ENCODE measurements at places on chromosomes 16 and 17. TPM values are rescaled to one million over a fixed set of nuclear protein-coding genes. Genes with fewer than 3 reads are reported as not detected.

Gene SOX8
- 0.26 TPM for total RNA-seq

Gene COPZ2
- total RNA-seq: 9.5 TPM

Gene ITPRIPL2
- 21.8 TPM for total RNA-seq

Gene NUBP2
- 76.7 TPM for total RNA-seq

Gene GSG1L
- total RNA-seq: 0.63 TPM

Gene INCA1
- total RNA-seq: 0.39 TPM

Gene LYRM1
- 41.0 TPM for total RNA-seq

Gene KRTAP2-2
- not detected for total RNA-seq

Gene DLX3
- total RNA-seq: not detected

Gene CD7
- not detected for total RNA-seq

Measured in dermis microvascular lymphatic vessel endothelial cell (primary cell).